Hypothalamus (tissue), 51 donors: ENCODE measurements at places on chromosomes 13 and 19.

DNA sequence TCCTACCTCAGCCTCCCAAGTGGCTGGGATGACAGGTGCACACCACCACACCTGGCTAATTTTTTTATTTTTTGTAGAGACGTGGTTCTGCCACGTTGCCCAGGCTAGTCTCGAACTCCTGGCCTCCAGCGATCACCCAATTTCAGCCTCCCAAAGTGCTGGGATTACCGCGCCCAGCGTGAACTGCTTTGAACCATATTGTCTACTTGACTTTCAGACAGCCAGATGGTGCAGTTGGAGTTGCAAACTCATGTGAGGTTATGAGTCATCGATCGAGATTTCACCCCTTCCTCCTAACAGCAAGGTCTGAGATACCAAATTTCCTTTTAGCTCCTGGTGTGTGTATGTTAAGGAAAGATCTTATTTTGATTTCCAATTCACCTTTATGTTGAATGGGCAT lies 2.7 kb downstream of the SLC27A1 start:
- DNase-seq, result no peak

- DNase-seq, result no peak
These were observed 112.0 kb upstream of the CLDN10 start for GRCh38 chr13:95440441-95441088.

GRCh38 chr19:1037621-1038064 lies 2.3 kb upstream of the ABCA7 start:
- DNase-seq, result no peak

GRCh38 chr13:33272531-33273124 lies 12.9 kb downstream of the STARD13 start:
- DNase-seq, result no peak

- DNase-seq, result no peak
These were observed 500 bp upstream of the IFI30 start for GRCh38 chr19:18173054-18173571.

DNA sequence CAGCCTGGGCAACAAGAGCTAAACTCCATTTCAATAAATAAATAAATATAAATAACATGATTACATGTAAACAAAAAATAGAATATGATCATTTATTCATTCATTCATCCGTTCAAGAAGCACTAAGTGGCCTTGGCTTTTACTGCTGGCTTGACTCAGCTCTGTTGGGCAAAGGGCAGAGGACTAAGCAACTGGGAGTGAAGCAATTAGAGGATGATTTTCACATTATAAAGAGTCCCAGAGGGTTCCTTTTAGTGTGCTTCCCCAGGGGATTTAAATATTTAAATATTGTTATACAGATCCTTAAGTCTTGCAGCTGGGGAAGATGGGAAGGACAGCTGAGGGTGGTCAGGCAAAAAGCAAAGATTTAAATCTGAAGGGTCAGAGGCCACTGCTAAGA lies 34.9 kb upstream of the FLT1 start:
- no peak for DNase-seq

DNA sequence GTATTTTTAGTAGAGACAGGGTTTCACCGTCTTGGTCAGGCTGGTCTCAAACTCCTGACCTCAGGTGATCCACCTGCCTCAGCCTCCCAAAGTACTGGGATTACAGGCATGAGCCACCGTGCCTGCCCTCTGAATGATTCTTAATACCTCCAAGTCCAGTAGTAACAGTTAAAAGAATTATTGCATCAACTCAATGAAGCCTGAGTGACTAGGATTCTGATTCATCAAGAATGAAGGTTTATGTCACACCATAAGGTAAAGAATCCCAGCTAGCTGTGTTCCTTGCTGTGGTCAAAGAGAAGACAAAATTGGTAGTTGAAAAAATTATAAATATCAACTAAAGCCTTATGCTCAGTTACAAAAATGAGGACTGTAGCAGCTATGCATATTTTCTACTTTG lies 81.2 kb upstream of the ABCC4 start:
- no peak for DNase-seq

GRCh38 chr19:40762754-40763470 lies 11.9 kb downstream of the SNRPA start:
- no peak for DNase-seq

DNA sequence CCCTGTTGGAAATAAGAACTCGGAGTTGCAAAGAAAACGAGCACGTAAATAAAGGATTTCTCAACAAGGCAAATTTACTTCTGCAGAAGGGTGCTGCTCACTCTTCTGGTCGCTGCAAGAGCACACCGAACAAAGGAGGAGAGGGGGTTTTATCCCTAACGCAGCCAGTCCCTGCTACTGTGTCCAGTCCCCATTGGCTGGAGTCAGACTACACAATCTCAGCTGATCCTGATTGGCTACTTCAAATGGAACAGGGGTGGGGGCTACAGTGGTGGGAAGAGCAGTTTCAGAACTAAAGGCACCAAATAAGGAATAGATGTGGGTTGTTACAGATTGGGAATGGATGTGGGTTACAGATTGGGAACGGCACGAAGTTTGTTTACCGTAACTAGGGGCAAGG lies 63.9 kb upstream of the MCF2L start:
- DNase-seq, result no peak

DNA sequence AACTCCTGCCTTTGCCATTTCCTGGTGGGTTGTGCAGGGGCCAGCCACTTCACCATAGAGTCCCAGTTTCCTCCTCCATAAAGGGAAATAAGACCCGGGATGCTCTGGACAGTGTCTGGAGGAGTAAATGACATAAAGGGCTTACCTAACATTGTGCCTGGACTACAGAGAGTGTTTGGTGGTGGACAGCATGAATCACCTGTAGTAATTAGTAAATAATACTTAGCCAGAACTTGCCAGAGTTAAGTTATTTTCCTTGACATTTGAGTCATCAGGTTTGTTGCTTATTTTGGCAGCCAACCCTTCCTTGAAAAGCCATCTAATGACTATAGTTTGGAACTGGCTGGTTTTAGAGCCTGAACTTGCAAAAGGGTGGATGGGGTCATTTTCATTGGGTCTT lies 159.2 kb downstream of the SLC7A1 start:
- no peak for DNase-seq

GRCh38 chr13:87129602-87130300 lies 541.4 kb upstream of the SLITRK5 start:
- no peak for DNase-seq
